Right atrium auricular region (tissue), 2 donors: ENCODE measurements at places on chromosomes 1 and 21. TPM values are rescaled to one million over a fixed set of nuclear protein-coding genes. Genes with fewer than 3 reads are reported as not detected.

SMCP gene
- total RNA-seq, result not detected

LCE3A gene
- not detected for total RNA-seq

ZNF281 gene
- 11.4 TPM for total RNA-seq

AMIGO1 gene
- total RNA-seq, result 15.1 TPM

SLC2A5 gene
- total RNA-seq, result 0.26 TPM

DEPDC1 gene
- total RNA-seq, result not detected

RIMKLA gene
- total RNA-seq, result 4.7 TPM

ZNF695 gene
- 0.08 TPM for total RNA-seq

PALMD gene
- total RNA-seq, result 55.0 TPM

LCE6A gene
- total RNA-seq, result not detected

TP73 gene
- not detected for total RNA-seq

HMGN1 gene
- 37.1 TPM for total RNA-seq

ANKRD45 gene
- total RNA-seq, result 0.56 TPM

IGSF9 gene
- 2.0 TPM for total RNA-seq

PLXNA2 gene
- total RNA-seq, result 23.8 TPM
